ENCODE measurements at places on chromosomes 13 and 19. TPM values are rescaled to one million over a fixed set of nuclear protein-coding genes. Genes with fewer than 3 reads are reported as not detected.

The RFXAP gene
- polyA plus RNA-seq = 18.5 TPM

The MIR17HG gene
- polyA plus RNA-seq = 7.0 TPM

The ZNF729 gene
- 0.91 TPM for polyA plus RNA-seq

The RHPN2 gene
- 20.4 TPM for polyA plus RNA-seq

- no peak for DNase-seq
These were observed 18.1 kb downstream of the DHRS12 start for GRCh38 chr13:51785712-51786424.

DNA sequence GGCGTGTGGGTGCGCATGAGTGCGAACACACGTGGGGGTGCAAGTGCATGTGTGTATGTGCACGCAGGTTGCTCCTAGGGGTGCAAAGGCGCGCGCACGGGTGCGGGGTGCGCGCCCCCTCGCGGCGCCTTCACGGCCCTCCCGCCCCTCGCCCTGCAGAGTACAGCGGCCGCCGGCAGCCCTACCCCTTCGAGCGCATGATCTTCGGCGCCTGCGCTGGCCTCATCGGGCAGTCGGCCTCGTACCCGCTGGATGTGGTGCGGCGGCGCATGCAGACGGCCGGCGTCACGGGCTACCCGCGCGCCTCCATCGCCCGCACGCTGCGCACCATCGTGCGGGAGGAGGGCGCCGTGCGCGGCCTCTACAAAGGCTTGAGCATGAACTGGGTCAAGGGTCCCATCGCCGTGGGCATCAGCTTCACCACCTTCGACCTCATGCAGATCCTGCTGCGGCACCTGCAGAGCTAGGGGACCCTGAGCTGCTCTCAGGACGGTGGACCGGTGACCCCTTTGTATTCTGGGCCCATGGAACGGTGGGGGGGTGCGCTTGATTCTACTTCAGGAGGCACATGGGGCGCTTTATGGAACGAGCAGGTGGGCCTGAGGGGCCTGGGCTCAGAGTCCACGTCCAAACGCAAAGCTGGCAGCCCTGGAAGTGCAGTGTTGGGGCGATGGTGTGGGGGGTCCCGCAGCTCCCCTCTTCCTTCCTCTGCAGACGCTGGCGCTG, 27.7 kb downstream of the TMEM161A start:
- DNase-seq = no peak

GRCh38 chr13:63438951-63439350, 2023.3 kb upstream of the PCDH20 start:
- no peak for DNase-seq

- no peak for DNase-seq
These were observed 45.8 kb downstream of the SLC7A9 start for GRCh38 chr19:32823747-32824102.

GRCh38 chr19:3968556-3969434, 2.1 kb downstream of the DAPK3 start:
- DNase-seq = peak; percentile 90

DNA sequence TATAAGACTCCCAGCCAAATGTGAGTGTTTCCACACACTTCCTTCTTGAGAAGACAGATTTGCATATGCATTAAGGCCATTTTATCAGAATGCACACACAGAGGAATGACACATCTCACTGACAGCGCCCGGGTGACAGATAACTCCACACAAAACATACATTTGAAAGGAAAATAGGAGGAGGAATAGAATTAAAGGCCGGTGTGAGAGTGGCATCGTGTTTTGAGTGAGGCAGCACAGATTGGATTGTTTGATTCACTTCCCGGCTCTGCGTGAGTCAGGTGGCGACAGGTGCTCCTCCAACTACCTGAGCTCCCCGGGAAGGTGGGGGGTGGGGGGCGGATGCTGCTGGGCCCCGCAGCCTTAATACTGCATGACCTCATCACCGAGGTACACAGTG, 429.0 kb downstream of the TSHZ3 start:
- DNase-seq = no peak

GRCh38 chr13:51318876-51319275, 20.6 kb upstream of the SERPINE3 start:
- DNase-seq = no peak

GRCh38 chr13:60435762-60436374, 38.8 kb downstream of the TDRD3 start:
- no peak for DNase-seq

GRCh38 chr19:41000310-41000737, 9.2 kb downstream of the CYP2B6 start:
- DNase-seq = no peak

GRCh38 chr13:93235258-93236015, 8.8 kb downstream of the GPC6 start:
- no peak for DNase-seq

DNA sequence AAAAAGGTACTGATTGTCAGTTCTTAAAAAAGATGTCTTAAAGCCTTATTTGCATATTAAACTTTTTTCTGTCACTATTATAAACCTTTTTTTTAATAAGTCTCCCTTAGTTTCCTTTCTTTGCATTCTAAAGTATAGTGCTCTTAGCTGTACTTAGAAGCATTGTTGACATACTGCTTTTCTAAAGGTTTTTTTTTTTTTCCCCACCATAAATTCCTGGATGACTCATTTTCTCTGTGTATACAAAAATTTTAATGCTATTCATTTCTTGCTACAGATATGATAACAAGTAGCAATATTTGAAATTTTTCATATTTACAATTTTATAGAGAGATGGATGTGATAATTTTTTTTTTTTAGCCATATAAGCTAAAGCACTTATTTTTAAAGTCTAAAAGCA, 43.5 kb downstream of the METTL21C start:
- no peak for DNase-seq

DNA sequence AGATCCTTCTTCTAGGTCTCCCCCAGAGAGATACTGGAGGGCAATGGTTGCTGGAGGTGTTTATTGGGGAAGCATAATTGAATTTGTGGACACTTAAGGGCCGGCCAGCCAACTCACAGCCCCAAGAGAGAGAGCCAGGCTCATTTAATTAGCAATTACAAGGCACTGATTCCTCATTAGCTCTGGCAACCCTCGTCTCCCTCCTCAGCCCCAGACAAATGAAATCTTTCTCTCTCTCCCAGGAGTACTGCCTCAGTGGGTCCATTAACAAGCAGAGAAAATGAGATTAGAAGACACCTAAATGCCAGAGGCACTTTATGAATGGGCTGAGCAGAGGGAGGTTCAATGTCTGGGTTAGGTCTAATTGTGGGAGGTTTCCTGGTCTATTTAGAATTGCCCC, 19.0 kb upstream of the FEM1A start:
- no peak for DNase-seq

- DNase-seq = peak; percentile 74
These were observed 564 bp downstream of the SPART start for GRCh38 chr13:36345438-36346221.

- DNase-seq = no peak
These were observed 262.1 kb downstream of the B3GLCT start for GRCh38 chr13:31461923-31462322.

GRCh38 chr13:62210951-62211350, 795.3 kb upstream of the PCDH20 start:
- DNase-seq = no peak

GRCh38 chr19:42657556-42657955, 62.8 kb upstream of the CEACAM8 start:
- no peak for DNase-seq

Data from left kidney (tissue), 8 donors.